ENCODE measurements at places on chromosomes 7 and 10.

DNA sequence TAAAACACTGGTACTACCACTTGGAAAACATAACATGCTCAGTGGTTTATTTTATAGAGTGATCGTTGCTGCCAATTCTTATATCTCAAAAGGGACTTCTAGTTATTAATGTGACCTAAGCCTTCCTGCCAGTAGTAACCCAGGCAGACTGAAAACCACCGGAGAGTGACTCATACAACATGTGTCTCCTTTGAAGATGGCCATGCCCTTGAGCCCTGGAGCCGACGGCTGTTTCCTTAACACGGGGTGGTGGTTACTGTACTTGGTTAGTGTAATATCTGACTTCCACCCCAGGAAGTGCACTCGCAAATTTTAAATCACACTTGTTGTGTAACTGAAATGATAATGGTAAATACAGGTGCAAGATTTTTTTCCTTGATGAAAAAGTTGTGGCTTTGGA is 30.5 kb downstream of the JAKMIP3 start:
- peak; percentile 46 for DNase-seq

DNA sequence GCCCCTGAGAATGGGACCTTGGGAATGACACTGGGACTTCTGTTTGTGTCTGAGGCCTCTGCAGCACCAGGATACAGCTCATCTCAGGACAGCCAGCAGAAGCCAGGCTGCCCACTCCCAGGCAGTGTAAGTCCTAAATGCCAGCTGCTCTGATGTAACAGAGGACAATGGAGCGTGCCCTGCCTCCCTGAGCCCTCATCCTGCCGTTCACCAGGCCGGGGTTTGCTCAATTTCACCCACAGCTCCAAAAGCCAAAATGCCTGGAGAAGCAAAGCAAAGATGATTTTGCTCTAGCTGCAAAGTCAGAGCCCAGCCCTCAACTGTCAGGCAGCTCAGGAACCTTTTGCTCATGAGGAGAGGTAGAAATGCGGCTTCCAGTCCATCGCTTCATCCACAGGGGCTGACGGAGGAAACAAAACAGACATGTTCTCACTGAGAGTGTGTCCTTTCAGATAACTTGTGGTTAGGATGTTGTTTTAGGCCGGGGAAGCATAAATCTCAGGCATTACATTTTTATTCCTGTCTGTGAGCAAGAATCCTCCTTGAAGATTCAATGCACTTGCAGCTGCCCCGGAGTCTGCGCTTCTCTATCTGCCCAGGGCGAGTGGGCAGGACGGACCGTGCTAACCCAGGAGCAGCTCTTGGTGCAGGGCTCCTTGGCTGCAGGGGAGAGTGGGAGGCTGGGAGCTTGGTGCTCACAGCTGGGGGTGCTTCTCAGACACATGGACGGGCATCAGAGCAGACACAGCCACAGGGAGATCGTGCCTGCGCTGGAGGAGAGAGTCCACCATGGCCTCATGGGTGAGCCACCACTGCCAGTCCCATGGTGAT is 83.2 kb upstream of the CHST15 start:
- peak; percentile 73 for DNase-seq

- no peak for DNase-seq
These were observed 15.5 kb downstream of the AMPH start for GRCh38 chr7:38615665-38616064.

DNA sequence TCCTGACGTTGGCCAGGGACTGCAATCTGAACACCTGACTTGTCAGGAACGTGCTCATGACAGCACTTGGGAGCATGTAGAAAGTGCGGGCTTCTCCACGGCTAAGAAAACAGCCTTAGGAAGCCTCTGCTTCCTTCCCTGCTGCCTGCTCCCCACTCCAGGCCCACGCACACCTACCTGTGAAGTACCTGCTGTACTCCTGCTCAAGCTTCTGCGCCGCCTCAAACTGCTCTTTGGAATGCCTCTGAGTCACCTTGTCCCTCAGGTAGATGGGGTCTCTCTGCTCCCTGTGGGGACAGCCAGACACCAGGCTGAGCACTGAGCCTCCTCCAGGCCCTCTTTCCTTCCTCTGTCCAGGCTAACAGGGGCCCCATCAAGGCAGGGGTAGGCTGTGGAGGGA is 132.7 kb downstream of the DLG5 start:
- DNase-seq, result no peak

DNA sequence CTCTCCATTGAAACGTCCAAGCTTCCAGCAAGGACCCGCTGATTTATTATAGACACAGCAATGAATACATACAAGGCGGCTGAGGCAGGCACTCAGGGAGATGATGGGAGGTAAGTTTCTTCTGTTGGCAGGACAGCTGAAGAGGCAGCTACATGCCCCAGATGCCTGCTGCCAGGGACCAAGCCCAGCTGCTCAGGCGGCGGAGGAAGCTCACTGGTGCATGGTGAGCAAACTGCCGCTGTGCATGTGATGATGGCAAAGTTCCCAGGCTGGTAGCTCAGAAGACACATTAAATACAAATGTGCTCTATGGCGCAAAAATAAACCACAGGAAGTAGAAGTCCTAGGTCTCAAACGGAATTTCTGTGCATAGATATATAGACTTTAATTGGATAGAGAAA is 2.3 kb downstream of the DNTT start:
- DNase-seq, result no peak

DNA sequence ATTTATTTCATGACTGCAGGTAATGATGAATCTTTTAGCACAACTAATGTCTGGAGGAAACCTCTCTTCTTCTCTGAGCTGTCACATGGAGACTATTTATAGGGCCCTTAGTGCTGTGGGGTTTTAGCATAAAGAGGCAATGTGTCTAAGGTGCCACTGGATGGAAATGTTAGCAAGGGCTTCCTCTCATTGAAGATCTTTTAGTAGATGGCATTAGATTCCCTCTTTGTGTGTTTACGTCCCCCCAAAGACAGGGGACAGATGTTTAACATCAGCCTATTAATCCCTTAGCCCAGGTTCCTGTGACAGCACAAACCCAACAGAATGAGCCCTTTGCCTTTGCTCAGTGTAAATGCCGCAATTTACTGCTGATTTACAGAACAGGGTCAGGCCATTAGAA is 208.6 kb downstream of the SKAP2 start:
- no peak for DNase-seq

GRCh38 chr10:79077488-79078173 is 8.9 kb downstream of the ZMIZ1 start:
- no peak for DNase-seq

DNA sequence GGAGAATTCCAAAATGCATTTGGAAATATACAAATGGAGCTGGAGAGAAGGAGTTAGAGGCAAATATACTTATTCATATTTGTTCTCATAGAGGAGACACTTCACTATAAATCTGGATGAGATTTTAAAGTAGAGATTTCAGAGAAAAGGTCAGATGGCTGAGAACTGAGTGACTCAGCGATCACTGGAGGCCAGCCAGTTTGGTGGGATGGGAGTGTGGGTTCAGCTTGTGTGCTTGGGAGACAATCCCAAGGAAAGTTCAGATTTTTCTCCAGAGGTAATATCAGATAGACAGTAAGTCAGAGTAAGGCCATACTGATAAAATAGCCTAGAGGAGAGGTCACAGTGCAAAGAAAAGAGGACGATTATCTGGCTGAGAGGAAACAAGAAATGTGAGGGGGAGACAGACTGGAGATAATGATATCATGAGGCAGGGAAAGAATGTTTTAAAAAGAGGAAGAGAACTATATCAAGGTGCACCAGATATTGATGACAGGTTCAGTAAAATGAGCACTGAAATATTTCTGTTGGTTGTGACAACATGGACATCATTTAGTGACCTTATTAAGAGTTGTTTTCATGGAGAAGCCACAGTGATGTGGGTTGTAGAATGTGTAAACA is 67.0 kb downstream of the MDFIC start:
- DNase-seq, result no peak

- DNase-seq, result no peak
These were observed 32.4 kb downstream of the TSPAN12 start for GRCh38 chr7:120825576-120825975.

DNA sequence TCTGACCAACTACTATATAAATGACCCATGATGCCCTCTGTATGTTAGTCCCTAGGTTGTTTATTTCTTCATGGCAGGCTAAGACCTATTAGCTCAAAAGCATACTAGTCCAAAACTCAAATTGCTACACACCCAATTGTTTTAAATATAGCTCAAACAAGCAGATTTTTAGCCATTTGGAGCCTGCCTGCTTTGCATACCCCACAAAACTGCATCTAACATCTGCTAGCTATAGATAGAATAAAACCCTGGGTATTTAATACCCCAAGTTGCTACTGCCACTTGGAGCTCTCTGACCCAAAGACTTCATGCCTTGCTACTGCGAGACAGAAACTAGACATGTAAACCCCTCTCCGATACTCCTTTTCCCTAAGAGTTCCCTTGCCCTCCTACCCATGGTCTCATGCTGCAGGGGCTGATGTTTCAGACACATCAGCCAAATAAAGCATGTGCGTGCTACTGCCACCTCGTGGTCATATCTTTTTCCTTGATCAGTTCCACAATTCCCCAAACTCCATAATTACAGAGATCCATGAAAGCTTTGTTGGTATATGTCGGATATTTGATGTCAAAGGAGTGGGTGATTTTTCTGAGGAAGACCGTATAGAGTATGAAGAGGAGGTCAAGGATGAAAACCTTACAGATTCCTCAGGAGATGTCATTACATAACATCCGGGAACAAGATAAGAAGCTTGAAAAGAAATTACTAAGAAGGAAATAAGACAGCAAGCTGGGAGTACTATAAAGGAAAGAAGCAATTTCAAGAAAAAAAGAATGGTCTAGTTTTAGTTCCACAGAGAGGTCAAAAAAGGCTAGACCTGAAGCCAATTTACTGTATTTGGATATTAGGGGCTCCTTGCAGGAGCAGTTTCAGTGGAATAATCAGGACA is 386.6 kb downstream of the SH2D4B start:
- peak; percentile 17 for DNase-seq

- no peak for DNase-seq
These were observed 450.9 kb upstream of the CNTNAP2 start for GRCh38 chr7:145665499-145666258.

- no peak for DNase-seq
These were observed 142.5 kb downstream of the GNAT3 start for GRCh38 chr7:80369321-80369720.

DNA sequence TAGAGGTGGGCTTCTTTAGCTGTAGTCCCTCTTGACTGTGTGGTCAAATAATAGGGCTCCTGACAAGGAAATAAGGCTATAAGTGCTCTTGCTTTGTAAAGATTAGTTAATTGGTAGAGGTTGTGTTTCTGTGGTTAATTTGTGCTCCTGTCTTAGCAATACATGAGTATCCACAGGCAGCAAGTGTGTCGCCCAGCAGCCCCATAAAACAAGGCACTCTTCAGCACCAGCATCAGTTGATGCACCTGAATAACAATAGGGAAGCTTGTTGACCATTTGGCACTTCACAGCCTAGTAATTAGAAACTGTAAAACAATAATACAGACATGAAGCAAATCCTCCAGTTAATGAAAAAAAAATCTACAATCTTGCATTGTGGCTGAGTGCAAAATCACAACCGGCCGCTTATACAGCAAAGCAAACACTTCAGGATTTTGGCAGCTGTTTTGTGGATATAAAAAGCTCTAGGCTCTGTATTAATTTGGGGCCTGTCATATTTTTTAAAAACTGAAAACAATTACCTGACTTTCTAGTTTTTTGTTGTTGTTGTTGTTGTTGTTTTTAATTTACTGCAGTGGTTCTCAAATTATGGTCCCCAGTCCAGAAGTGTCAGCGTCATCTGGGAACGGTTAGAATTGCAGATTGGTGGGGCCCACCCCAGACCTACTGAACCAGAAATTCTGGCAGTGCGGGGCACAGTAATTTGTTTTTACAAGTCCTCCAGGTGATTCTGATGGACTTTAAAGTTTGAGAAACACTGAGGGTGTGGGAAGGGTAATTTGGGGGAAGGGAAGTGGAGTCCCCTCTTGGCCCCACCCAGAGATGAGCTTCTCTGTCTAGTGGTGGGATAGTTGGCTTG is 56.8 kb downstream of the AUTS2 start:
- DNase-seq, result no peak

DNA sequence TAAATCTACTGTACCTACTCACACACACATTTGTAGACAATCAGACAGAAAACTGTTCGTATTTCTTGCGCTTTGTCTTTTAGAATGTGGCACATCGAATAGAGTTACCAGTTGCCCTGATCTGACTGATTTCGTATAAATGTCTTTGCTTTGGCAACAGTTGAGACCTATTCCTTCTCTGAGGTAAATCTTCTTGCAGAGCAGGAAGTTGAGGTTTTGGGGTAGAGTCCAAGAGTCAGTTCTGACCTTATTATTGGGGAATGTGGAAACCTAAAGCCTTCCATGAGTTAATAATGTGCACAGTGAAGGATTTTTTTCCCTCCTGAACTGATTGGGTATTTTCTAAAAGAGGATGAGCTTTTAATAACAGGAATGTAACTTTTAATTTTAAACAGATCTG is 135.3 kb downstream of the KIAA1217 start:
- DNase-seq, result peak; percentile 76

DNA sequence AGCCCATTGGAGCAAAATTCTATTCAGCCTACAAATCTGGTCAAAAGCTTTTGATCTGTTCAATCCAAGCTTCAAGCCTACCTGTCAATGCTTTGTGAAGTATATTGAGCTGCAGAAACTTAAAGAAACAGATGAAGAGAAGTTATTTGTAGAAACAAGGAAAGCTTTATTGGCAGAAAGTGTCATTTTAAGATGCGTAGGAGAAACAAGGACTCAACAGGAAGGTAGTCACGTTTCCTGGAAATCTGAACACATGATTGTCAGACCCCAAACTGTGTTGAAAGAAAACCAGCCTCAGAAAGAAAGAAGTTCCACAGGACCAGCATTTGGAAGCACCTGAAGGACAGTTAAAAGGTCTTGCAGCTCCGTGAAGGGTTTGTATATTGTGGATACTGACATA is 34.8 kb upstream of the PURB start:
- DNase-seq, result no peak

GRCh38 chr7:153440715-153441114 is 611.5 kb upstream of the DPP6 start:
- DNase-seq, result peak; percentile 6

All from kidney glomerular epithelial cell (primary cell).